ENCODE measurements at places on chromosomes 4 and X. TPM values are rescaled to one million over a fixed set of nuclear protein-coding genes. Genes with fewer than 3 reads are reported as not detected.

Gene TREX2
- total RNA-seq: 2.8 TPM

Gene PDGFRA
- 0.43 TPM for total RNA-seq

Gene RPA4
- total RNA-seq: 0.60 TPM

Gene TKTL2
- total RNA-seq: not detected

Gene GYPE
- 0.79 TPM for total RNA-seq

GRCh38 chr4:103002551-103002950 lies 17.0 kb downstream of the SLC9B1 start:
- no peak for DNase-seq

- DNase-seq: no peak
Observed at GRCh38 chr4:80806472-80806871, 224.0 kb upstream of the BMP3 start.

GRCh38 chr4:54363037-54363436 lies 133.9 kb downstream of the PDGFRA start:
- DNase-seq: no peak

DNA sequence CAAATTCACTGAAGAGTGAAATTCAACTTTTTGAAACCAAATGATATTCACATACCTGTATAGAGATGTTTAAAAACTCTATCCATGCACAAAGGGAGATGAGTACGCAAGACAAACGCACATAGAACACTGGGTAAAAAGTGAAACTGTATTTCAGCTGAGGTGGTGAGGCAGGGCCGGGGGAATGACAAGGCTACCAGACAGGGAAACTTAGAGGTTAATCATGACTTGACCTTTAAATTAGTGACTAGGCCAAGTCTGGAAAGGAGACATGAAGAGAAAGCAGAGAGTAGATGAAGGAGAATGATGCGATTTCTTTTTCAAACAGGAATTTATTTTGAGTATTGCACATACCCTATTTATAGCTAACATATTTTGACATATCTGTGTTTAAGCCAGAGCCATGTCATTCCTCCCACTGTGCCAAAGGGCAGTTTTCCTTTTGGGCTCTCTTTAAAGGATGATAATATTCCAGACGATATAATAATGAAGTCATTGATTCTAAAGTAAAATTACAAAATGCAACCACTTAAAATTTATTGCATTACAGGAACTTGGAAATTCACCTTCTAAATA lies 49.4 kb downstream of the ARHGEF6 start:
- DNase-seq: peak; percentile 18

GRCh38 chr4:20219521-20219920 lies 32.2 kb upstream of the SLIT2 start:
- no peak for DNase-seq

DNA sequence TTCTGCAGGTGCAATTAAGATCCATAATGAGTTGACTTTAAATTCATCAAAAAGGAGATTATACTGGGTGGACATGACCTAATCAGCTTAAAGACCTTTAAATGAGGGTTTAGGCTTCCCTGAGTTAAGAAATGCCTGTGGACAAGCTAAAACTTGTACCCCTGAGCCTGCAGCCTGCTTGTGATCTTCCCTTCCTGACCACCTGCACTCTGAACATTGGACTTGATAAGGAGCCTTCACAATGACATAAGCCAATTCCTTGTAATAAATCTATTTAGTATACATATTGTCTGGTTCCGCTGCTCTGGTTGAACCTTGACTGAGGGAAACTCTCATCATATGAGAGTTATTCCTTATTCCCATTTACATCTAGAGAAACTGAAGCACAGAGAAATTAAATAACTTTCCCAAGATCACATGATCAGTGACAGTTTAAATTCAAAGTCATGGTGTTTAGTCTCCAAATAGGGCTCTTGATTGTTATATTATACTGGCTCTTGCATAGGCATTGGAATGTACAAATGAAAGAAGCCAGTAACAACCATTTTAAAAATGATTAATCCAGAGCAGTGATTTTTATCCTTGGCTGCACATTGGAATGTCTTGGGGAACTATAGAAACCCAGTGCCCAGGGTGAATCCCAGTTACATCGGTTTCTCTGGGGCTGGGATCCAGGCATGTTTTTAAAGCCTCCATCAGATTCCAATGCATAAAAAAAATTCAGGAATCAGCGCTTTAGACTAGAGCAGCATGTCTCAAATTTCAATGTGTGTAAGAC lies 136.1 kb downstream of the MSL3 start:
- no peak for DNase-seq

GRCh38 chrX:6225288-6225910 lies 3.3 kb downstream of the NLGN4X start:
- no peak for DNase-seq

DNA sequence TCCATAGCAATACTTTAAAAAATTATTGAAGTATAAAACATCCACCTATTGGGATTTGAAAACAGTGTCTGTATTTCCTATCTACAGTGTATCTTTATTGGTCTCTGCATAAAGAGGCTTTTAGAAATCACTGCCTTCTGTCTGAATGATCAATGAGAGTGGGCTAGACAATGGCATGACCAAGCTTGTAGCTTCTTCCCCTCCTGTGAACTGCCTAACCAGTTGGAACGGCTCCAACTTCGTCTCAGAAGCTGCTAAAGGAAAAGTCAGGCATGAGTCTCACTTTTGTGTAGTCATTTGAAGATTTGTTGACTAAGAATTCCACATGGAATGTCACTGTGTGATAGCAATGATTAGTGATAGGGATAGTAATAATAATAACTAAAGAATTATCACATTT lies 64.2 kb downstream of the INTS12 start:
- DNase-seq: no peak

- no peak for DNase-seq
Observed at GRCh38 chr4:168739886-168740285, 243.0 kb downstream of the PALLD start.

GRCh38 chrX:14497184-14497666 lies 32.1 kb upstream of the GLRA2 start:
- DNase-seq: peak; percentile 30

DNA sequence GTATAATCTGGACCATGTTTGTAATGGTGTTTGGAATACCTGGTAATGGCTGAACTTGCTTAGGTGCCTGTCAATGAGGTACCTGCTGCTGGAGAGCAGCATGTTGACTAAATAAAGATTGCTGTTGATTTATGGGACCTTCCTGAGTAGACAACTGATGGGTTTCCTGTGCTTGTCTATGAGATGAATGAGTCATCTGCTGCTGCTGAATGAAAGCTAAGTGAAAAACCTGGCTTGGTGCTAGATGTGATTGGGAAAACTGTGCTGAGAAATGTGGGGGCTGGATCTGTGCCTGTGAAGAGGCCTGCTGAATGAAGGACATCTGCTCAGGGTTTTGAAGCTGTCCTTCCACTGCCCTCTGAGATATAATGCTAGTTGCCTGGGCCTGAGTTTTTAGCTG lies 69.6 kb downstream of the WNK3 start:
- no peak for DNase-seq

- no peak for DNase-seq
Observed at GRCh38 chr4:75287738-75288517, 226.3 kb downstream of the RCHY1 start.

Data from activated T-cell treated with anti-CD3 and anti-CD28 coated beads, Interleukin-2, amount 50 U/mL, for 72 hours (primary cell).